ENCODE measurements at places on chromosomes 11 and 22.

GRCh38 chr11:118353084-118353710 is 6.2 kb upstream of the UBE4A start:
- DNase-seq = no peak

DNA sequence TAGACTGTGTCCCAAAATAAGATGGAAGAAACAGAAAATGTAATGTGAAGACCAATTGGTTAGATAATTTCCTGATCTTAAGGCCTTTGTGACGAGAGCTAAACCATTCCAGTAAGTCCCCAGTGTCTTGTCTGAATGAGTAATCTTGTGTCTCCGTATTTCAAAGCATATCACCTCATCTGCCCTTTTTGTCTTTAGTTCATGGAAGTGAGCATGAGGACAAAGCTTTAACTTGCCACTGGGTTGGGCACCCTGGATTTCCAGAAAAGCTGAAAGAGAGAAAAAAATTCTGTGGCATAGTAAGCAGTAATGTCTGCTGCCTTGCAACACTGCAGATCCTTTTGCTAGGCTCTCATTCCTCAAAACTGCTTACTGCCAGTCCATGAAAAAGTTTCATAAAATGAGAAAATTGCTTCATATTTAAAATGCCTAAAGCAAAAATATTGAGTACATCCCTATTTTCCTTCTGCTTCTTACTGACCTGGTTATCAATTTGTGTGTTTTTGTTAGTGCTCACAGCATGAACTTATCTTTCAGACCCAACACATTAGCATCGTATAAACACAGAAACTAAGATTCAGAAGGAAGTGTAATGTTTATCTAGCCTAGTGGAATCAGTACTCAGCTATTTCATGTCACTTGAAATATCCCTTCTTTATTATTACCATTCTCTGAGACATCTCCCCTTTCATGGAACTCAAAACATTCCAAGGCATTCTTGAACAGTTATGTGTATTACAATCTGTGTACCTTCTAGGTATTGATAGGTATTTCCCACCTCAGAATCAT is 5.3 kb downstream of the CASP12 start:
- DNase-seq = no peak

DNA sequence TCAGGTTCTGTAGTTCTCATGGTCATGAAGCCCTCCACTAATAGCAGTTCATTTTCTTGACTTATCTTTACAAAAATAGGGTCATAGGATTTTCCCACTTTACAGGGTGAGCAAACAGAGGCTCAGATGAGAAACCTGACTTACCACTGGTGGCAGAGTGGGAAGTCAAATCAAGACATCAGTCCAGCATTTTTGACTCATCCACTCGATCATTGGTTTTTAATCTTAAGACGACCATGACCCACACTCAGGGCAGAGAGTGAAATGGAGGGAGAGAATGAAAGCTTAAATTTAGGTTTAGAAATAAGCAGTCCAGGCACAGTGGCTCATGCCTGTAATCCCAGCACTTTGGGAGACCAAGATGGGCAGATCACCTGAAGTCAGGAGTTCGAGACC is 42.1 kb downstream of the RTL6 start:
- no peak for DNase-seq

GRCh38 chr11:6653097-6653496 is 2.5 kb downstream of the DCHS1 start:
- DNase-seq = no peak

GRCh38 chr11:48064306-48064705 is 83.9 kb downstream of the PTPRJ start:
- no peak for DNase-seq

DNA sequence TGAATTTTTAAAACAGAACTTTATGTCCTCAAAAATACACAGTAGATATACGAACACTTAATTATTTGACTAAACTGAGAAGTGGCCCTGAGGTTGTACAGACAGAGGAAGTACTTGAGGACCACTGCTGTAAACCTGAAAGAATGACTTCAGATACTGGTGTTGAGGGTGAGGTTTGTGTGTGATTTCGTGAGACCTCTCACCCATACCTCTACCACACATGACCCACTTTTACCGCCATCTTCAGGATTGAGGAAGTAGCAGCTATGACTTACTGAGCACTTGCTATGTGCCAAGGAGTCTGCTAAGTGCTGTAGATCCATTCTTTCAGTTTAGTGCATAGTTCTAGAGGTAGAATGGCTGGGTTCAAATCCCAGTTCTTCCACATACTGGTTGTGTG is 21.9 kb downstream of the MMP13 start:
- no peak for DNase-seq

DNA sequence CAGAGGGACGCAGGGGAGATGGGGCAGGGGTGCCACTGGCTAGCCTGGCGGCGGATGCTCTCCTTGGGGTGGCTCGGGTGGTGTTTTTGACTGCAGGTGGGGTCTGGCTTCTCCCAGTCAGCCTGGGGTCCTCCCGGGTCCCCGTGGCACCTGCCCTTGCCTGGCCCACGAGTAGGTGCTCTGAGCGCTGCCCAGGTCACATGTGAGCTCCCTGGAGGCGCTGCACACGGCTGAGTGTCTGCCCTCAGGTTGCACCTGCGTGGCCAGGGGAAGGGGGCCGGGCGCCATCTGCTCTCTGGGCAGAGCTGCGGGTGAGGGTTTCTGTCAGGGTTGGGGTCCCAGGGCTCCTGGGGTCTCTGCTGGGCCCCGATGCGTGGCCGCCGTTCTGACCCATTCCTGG is 5.2 kb downstream of the TSPAN4 start:
- no peak for DNase-seq

- DNase-seq = no peak
Observed at GRCh38 chr11:46363031-46363407, 15.8 kb downstream of the DGKZ start.
